ENCODE measurements at places on chromosomes 2 and 18. TPM values are rescaled to one million over a fixed set of nuclear protein-coding genes. Genes with fewer than 3 reads are reported as not detected.

ELP2 gene
- total RNA-seq: 90.5 TPM

DNA sequence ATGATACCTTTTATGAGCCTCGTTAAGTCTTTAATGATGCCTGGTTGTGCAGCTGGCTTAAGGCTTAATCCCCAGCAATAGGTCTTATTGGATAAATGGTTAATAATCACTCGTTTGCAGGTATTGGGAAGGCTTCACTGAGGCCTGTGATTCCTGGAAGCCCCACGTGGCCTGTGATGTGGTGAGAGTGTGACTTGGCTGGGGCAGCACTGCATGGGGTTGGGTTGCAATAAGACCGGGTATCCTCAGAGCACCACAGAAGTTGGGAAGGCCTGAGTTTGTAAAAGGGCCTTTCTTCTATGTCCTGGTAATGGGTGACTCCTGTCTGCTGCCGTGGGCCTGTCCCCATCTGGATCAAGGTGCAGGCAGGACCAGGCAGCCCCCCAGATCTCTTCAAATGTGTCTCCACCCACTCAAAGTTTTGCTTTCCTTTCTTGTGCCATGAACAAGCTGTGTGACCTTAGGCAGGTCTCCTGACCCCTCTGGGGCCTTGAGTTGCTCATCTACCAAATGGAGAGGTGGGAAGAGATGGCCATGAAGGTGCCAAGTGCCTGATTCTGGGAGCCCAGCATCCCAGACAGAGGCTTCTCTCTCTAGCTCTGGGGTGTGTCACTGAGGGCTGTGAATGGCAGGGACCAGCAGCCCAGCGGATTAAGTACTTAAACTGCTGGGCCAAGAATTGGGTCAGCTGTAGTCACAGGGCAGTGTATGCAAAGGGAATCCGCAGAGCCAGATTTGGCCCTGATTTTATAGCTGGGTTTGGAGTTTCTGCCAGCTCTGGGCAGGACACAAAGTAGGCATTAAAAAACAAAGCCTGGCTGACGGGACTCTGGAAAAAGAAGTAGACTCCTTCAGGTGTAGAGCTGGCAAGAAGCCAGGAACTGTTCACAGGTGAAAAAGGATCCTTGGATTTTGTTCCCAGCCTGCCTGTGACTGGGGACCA lies 24.4 kb downstream of the LBH start:
- DNase-seq: no peak

TXNDC2 gene
- total RNA-seq: not detected

GRCh38 chr2:6417050-6417449 lies 448.7 kb downstream of the CMPK2 start:
- no peak for DNase-seq

CPO gene
- not detected for total RNA-seq

DNA sequence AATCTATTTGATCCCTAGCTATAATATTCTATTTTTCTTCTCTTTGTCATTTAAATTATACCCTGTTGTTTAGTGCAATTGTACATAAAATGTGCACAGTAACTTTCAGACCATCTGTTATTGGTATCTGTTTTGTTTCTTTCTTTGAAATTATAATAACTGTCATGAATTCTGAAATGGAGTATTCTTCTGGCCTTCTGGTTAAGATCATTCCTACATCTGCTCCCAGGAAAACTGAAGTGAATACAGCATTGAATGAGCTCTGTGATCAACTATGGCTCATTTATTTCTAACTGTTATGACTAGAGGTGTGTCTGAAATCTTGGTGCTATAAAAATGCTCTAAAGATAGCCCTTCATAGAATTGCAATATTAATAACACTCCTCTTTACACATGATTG lies 788.4 kb upstream of the TMEFF2 start:
- DNase-seq: no peak

GRCh38 chr2:201631041-201631440 lies 12.3 kb downstream of the TMEM237 start:
- no peak for DNase-seq

MC2R gene
- not detected for total RNA-seq

- no peak for DNase-seq
Observed at GRCh38 chr2:65553504-65554074, 121.2 kb upstream of the SPRED2 start.

DNA sequence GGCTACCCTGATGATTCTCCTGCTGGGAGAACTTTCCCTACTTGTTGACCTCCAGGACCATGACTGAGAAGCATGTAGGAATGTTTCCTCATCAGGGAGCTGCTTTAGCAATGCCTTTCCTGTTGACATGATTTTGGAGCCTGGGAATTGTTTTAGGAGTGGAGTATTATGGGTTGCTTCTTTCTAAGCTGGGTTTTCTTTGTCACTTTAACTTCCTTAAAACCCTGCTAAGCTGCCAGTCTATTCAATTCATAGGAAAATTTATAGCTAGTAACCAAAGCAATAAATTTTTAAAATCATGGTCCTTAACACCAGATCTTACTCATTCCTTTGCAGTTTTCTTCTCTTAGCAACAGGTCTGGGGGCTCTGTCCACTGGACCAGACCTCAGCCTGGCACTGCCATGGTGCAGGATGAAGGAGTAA lies 125.6 kb upstream of the TACR1 start:
- DNase-seq: no peak

GRCh38 chr2:151337643-151338042 lies 19.7 kb upstream of the TNFAIP6 start:
- no peak for DNase-seq

DNA sequence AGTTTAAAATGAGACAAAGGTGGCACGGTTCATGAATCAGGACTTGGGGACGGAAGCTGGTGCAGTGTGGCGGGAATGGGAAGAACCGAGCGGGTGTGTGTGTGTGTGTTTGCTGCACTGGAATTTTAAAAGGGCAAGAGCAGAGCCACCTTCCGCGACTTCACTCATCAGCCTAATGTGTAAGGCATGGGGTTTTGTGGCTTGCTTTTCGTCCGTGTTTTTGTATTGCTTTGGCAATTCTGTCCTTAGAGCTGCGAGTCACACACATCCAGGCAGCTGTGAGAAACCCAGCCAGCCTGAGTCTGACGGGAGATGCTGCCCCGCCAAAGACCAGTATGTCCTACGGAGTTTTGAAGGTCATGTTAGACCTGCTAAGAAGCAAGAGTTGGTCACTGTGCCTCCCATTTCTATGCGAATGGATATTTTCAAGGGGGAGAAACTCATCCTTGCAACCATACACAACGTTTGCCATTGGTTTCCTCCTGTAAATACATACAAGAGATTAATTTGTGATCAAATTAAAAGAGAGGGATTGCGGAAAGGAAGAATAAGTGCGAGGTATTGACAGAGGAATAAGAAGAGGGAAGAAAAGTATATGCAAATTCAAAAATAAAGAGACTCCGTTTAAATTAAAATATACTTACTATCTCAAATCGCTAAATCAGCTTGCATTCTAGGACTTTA lies 665 bp upstream of the CACNB4 start:
- peak; percentile 9 for DNase-seq

NOL4 gene
- 0.67 TPM for total RNA-seq

- DNase-seq: no peak
Observed at GRCh38 chr18:23938901-23939341, 75.6 kb upstream of the TTC39C start.

DNA sequence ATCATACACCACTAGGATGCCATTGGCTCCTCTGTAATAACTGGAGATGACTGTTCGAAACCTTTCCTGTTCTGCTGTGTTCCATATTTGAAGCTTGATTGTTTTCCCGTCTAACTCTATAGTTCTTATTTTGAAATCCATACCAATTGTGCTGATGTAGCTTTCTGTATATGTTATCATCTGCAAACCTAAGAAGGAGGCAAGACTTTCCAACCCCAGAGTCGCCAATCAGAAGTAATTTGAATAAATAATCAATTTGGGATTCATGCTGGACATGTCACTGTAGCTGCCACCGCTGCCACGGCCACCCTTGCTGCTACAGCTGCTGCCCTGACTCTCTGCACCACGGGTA lies 20.7 kb downstream of the STAT1 start:
- no peak for DNase-seq

- DNase-seq: no peak
Observed at GRCh38 chr2:46421361-46421760, 58.0 kb upstream of the TMEM247 start.

PDE1A gene
- total RNA-seq: 21.6 TPM

- DNase-seq: no peak
Observed at GRCh38 chr18:7146067-7146466, 28.5 kb upstream of the LAMA1 start.

WNT6 gene
- not detected for total RNA-seq

GRCh38 chr2:144456680-144457079 lies 63.2 kb downstream of the ZEB2 start:
- no peak for DNase-seq

DNA sequence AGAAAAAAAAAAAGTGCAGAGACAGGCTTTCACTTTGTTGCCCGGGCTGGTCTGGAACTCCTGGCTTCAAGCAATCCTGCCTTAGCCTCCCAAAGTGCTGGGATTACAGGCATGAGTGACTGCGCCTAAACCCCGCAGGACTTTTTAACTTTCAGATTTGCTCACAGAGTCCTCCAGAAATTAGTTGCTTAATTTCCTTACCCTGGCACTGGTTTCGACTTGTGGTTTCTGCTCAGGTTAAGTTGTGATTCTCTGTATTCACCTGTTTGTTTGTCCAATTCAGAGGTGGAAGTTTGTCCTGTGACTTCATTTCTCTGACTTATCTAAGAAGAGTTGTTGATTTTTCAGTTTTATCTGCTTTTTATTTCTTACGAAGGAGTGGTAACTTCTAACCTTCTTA lies 238.1 kb downstream of the TMEM182 start:
- no peak for DNase-seq

DNA sequence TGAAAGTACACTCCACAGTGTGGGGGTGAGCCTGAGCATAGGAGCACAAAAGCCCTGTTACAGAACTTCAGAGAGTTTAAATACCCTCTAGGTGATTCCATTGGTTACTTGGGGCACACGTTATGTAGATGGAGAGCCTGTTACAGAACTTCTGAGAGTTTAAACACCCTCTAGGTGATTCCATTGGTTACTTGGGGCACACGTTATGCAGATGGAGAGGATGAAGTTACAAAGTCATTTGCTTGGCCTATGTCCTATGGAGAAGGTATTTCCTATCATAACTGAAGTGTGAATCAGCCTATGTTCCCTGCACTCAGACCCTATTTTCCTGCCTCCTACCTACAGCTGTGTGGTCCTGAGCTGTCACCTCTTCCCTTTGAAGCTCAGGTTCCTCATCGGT lies 3.8 kb upstream of the CAPN10 start:
- no peak for DNase-seq

- no peak for DNase-seq
Observed at GRCh38 chr2:187003611-187004010, 154.6 kb upstream of the ZSWIM2 start.

DNA sequence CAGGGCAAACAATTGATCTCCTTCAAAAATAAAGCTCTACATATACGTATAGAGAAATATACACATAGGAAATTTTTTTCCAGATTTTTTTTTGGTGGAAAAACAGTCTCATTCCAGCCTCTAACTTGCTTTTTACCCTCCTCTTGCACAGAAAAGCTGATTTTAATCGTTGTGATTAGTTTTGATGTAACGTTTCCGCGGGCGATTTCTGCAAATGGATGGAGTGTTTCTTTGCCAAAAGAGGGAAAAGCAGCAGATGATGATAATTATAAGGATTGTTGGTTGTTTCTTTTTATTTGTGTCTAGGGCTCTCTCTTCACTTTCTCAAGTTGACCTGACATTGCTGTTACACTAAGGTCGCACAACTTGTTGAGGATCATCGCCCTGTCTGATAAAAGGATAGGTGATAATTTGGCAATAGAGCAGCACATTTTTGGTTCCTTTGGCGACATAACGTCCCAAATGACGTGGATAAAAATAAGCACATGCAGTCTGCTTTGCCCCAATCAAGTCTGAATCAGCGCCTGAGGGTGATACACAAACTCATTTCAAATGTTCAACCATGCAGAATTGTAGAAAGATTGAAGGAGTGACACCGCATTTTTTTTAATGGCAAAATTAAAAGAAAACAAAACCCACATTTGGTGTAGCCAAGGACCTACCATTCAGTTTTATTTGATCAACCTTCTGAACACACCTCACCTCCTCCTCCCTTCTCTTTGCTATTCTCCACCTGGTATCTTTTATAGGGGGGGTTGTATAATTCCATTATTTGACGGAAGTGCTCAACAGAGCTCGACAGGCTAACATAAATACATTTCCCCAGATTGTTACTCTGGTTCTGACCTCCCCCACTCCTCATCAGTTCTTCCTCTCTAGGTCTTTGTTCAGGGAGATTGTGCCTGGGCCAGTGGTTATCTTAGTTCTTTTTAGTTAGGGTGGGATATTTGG lies 109.6 kb upstream of the KCTD1 start:
- DNase-seq: no peak

UBR3 gene
- total RNA-seq: 23.4 TPM

- no peak for DNase-seq
Observed at GRCh38 chr18:32072321-32072720, 19.4 kb upstream of the RNF138 start.

DNA sequence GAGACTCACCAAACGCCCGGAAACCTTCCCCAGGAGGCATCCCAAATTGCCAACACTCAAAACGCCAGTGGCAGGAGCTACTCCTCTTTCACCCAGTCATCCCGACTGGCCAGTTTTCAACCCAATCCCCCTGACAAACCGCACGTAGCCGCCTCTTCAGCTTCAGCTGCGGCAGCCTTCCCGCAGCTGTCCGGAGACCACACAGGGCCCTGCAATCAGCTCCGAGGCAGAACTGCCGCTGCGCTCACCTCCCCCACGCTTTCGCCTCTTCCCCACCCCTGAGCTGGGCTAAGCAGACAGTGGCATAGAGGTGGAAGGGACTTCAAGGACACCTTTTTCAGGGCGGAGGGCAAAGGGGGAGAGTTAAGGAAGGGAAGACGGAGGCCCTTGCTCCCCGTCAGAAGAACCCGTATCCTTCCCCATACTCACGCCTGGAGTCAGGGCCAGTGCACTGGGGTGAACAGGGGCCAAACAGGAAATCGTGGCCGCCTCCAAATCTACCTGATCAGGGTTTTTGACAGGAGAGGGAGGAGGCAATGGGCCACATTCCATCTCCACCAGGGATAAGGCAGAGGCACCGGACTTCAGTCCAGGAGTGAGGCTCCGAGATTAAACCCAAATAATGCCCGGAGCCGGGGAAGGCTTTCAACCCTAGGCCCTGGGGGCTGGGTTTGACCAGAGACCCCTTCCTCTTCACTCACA lies 16.9 kb downstream of the CYP26B1 start:
- DNase-seq: no peak

TTC27 gene
- total RNA-seq: 12.7 TPM

DNA sequence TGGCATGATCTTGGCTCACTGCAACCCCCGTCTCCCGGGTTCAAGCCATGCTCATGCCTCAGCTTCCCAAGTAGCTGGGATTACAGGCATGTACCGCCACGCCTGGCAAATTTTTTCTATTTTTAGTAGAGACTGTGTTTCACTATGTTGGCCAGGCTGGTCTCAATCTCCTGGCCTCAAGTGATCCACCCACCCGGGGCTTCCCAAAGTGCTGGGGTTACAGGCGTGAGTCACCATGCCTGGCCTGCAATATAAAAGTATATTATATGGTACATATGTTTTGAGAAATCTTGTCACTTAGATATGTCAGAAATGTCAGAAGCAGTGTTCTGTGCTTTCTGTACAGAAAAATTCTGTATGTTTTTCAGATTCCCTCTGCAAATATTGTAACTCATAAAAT lies 19.2 kb upstream of the XPO1 start:
- DNase-seq: no peak
